ENCODE measurements at places on chromosomes 6 and 20.

GRCh38 chr6:17093686-17094085 lies 8.2 kb upstream of the STMND1 start:
- peak; percentile 15 for DNase-seq

- DNase-seq: peak; percentile 63
Measured at GRCh38 chr6:107704347-107705013, 119.6 kb downstream of the SCML4 start.

- no peak for DNase-seq
Measured at GRCh38 chr6:1662534-1662933, 52.8 kb downstream of the FOXC1 start.

GRCh38 chr20:32467506-32468312 lies 109.6 kb downstream of the ASXL1 start:
- DNase-seq: no peak

DNA sequence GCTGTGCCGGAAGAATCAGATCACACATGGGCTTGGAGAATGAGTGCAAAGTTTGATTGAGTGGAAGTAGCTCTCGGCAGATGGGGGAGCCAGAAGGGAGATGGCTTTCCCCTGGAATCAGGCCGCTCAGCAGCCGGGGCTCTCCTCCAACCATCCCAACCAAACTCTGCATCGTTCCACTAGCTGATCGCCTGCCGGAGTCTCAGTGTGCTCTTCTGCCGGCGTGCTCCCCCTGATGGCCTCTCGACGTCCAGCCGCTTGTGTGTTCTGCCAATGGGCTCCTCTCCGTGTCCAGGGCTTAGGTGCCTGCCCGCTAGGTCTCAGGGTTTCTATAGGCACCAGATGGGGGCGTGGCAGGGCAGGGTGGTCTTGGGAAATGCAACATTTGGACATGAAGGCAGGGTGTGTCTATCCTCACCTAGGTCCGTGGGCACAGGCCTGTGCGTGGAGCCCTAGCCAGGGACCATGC lies 4.9 kb upstream of the BIRC7 start:
- peak; percentile 41 for DNase-seq

DNA sequence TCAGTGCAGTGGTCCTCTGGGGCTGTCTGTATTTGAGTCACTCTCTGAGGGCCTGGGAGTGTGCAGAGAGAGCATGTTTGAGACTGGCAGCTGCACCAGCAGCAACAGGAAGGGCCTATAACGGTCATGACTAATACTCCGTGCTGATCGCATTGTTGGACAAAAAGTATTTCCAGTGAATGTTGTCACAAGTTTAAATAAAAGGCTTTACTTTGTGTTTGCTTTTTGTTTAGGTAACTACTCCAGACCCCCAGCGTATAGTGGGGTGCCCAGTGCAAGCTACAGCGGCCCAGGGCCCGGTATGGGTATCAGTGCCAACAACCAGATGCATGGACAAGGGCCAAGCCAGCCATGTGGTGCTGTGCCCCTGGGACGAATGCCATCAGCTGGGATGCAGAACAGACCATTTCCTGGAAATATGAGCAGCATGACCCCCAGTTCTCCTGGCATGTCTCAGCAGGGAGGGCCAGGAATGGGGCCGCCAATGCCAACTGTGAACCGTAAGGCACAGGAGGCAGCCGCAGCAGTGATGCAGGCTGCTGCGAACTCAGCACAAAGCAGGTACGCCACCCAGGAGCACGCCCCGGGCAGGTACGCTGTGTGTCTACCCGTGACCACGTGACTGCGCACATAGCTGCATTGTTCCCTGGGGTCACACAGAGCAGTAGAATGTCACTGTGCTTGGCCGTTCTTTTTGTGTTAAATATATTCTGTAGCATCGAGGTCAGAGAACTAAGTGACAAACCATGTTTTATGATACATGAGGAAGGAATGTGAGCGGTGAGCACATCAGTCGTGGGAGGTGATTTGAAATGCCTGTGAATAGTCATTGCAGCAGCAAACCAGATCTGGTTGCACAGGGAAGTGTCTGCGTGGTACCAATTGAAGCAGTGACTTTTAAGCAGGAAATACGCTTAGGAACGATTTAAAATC lies 174.7 kb downstream of the TMEM242 start:
- no peak for DNase-seq

GRCh38 chr6:104526376-104526775 lies 333.3 kb downstream of the HACE1 start:
- no peak for DNase-seq

DNA sequence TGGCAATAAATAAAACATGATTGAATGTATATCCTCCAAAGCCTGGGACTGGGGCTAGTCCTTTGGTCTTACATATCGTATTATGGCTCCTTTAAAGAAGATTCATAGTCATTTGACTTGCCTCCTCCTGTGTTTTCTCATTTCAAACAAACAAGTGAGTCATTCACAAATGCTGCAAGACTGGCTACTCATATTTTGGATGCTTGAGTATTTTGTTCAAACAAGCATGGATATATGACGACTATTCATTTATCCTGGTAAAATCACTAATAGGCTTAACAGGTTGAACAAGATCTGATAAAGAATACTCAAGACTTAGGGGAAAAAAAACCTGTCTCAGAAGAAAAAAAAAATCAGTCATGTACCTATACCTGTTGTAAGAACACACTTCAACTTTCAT lies 111.1 kb upstream of the CCDC28A start:
- no peak for DNase-seq

DNA sequence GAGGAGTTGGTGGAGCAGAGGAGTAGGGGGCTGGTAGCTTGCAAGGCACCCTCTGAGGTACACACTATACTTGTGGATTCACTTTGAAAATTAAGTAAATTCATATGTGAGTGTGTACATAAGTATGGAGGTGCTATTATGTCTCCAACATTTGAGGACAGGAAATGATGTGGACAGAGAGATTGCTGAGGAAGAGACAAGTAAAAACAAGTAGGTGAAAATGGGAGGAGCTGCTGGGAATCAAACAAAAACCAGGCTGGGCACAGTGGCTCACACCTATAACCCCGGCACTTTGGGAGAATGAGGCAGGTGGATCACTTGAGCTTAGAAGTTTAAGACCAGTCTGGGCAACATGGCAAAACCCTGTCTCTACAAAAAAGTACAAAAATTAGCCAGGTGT lies 69.2 kb upstream of the LYRM2 start:
- no peak for DNase-seq

GRCh38 chr20:60214901-60215815 lies 256.9 kb downstream of the CDH26 start:
- peak; percentile 12 for DNase-seq

DNA sequence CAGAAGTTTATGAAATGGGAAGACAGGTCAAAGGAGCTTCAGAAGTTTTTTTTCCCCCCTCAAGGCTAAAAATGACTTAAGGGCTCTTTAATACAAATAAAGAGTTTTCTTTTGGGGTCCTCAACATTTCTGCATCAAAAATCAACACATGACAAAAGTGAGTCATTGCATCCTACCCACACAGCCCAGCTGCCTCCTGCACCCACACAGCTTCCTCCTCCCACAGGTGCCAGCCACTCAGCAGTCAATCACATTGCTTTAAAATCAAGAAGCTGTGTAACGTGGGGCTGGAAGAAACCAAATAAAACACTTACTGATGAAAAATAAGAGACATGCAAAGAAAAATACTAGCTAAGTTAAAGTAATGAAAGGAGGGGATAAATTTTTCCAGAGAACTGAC lies 68.5 kb downstream of the MAP3K5 start:
- peak; percentile 78 for DNase-seq

GRCh38 chr20:43776691-43777090 lies 49.9 kb upstream of the GTSF1L start:
- no peak for DNase-seq

DNA sequence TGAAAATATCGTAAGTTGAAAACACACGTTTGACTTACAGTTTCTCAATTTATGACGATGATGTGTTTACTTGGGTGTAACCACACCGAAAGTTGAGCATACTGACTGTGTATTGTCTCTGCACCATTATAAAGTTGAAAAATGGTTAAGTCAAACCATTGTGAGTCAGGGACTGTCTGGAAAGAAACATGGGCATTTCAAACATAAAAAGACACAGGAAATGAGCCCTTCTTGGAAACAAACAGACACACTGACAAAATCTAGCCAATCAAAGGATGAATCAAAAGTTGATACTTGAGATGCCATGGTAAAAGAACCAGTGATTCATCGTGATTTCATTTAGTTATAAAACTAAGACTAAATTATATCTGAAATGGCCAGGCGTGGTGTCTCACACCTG lies 5.3 kb downstream of the POPDC3 start:
- no peak for DNase-seq

DNA sequence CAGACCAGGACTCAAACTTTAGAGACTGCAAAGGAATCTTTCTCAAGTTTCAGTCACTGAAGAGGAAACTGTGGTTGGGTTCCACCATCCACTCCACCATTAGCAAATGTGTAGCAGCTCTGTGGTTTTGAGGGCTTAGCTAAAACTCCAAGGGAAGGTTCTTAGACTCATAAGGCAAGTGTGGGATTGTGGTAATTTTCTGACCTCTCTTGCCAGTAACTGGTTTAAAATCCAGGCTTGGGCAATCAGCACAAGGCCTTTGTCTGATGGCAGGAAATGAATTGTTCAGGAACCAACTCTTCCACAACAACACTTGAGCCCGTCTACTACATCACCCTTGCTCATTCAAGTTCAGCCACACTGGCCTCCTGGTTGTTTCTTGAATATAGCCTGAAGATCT lies 68.6 kb upstream of the FBXL4 start:
- DNase-seq: peak; percentile 97

DNA sequence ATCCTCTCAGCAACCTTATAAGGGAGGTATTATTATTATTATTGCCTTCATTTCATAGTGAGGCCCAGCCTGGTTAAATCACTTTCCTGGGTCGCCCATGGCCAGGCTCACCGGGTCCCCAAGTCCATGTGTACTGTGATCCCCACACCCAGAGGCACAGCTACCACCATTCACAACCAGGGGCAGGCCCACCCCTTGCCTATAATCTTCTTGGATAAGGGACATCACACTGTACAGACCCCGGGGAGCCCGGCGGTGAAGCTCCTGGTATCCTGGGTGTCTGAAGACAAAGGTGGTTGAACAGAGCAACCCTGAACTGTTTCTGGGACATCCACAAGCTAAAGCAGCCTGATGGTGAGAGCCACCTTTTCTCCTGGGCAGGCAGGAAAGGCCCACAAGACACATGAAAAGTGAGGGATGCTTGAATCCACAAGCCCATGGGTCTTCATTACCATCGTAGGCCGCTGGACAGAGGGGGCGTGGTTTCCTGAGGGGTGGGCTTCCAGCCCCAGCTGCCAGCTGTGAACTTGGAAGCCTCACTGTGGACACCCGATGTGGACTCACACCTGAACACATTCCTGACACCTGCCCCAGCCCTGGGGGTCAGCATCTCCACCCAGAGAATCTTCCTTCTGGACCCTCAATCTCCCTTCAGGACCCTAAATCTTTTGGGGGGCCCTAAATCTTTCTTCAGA lies 185.5 kb upstream of the PMEPA1 start:
- DNase-seq: no peak

DNA sequence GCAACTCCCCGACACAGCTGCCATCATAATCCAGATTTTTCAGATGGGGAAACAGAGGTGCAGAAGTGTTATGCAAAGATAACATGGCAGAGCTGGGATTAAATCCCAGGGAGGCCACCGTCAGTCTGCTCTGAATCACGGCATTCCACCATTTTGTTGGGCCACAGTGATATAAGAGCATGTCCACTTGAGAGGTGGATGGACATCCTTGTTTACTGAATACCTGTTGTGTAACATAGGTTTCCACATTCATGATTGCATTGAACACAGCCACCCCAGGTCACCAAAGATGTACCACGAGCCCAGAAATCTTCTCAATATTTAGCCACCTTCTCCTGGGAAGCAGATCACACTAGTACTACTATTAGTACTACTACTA lies 191.5 kb downstream of the LRFN2 start:
- no peak for DNase-seq

DNA sequence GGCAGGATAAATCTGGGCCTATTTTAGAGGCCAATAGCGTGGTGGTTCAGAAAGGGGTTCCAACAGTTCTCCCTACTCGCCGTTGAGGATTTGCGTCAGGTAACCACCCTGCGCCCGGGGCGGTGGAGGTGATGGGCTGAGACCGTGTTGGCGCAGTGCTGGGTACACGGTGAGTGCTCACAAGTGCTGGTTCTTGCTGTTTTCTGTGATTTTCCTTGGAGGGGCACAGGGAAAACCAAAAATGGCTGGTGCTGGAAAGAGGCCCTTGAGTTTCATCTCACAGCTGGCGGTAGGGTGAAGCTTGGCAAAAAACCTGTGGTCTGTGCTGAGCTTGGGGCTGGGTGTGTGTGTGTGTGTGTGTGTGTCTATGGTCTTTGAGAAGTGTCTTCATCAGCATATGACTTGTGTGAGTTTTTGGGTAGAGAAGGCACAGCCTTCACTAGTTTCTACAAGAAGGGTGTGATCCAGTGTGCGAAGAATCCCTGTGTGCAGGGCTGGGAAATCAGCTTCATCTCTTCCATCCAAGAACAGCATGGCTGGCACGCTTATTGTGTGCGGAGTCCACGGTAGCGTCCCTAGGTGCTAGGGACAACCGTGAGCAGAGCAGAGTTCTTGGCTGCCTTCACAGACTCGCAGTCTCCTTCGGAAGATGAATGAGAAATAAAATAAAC lies 35.3 kb upstream of the SCRT2 start:
- no peak for DNase-seq

DNA sequence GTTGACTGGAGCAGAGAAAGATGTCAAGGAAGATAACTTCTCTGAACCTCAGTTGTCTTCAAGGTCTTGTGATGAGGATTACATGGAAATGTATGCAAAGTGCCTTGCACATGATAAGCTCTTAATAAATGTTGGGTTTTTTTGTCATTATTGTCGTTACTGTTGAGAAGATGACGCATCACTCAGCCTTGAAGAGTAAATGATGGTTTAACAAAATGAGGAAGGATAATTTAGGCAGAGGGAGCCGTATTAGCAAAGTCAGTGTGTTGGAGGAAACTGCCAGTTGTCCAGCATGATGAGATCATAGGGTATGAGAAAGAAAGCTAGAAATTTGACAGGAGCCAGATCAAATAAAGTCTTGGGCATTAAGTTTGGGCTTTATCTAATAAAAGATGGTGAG lies 8.8 kb upstream of the SUPT3H start:
- DNase-seq: peak; percentile 21

DNA sequence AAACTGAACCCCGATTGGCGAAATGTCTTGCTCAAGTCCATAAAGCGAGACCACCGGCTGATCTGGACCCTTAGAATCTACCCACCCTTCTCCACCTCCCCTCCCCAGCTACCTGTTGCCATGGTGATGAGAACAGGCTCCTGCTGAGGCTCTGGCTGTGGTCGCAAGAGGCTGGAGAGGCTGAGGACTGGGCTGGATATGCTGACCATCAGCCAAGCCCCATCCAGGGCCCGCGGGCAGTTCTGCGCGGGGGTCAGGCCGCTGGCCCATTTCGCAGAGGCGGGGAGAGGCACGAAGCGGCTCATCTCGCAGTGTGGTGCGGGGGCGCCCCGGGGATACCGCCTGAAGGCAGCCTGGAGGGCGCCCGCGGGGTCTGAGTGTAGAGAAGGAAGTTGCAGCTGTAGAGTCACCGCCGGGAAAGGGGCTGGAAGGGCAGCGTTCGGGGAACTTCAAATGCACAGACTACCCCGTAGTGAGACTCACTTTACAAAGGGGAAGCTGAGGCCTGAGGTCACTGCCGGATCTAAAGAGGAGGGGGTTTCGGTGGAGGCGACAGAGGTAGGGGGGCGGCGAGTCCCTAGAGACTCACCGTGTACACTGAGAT lies 671 bp downstream of the TAPBP start:
- peak; percentile 89 for DNase-seq

All from NB4 (cell line).